ENCODE measurements at places on chromosomes 2 and 18.

GRCh38 chr2:121196849-121197155 is 88.2 kb downstream of the TFCP2L1 start:
- DNase-seq = no peak

- DNase-seq = no peak
Measured at GRCh38 chr2:71850306-71850801, 297.3 kb downstream of the CYP26B1 start.

DNA sequence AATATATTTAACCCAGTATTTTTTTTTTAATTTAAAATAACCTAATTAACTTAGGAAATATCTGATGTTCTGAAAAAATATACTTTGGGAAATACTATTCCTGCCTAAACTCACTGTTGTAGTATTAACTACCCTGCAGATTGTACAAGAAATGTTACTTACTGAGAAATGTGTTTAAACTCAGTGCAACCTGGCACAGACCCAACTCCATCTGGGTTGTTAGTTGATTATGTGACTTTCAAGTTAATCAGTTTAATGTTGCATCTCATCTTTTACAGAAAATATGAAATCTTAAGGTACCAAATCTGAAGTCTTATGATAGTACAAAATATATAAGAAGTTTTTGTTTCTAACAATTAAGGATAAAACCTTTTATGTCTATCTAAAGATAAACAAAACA is 27.3 kb downstream of the VAPA start:
- no peak for DNase-seq

DNA sequence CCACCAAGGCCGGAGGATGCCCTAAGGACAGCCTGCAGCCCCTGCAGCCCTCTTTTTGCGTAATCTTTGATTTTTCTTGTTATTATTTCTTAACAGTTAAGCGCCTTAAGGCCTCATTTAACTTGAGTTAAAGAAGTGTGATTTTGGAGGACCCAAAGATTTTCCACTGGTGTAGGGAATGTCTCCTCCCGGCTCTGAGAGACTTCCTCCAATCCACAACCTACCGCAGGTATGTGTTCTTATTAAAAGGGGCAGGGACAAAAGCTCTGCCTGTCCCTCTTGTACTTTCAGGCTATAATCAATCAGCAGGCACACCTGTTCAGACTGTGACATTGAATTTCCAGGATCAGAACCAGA is 285.1 kb downstream of the PRKCE start:
- no peak for DNase-seq

DNA sequence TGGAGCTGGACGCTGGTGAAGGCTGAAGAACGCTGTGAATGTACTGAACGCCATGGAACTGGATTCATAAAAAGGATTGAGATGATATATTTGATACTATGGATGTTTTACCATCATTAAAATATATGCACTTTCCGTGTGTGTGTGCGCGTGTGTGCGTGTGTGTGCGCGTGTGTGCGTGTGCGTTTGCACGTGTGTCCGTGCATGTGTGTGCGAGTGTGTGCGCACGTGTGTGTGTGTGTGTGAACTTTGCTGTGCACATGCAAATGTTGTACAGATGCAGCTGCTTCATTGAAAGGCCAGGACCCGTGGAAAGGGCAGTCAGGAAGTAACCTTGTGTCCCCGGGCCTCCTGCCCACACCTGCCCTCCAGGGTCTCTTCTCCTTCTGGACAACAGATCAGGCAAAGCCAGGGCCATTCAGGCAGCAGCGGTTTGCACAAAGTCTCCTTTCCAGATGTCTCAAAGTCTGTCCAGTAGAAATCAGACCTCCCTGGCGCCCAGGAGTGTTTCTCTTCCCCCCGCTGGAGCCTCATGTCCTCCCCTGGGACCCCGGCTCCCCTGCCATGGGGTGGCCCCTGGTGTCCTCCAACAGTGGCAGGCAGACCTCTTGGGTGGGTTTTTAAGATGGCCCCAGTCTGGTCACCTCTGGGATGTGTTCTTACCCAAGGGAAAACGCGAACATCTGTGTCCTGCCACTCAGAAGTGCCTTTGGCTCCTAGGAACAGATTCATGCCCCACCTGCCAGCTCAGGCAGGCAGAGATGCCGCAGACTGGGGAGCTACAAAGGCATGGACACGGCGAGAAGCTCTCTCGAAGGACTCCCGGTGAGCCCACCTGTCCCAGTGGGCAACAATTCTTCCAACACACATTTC is 86.1 kb upstream of the GPC1 start:
- no peak for DNase-seq

- peak; percentile 0 for DNase-seq
Measured at GRCh38 chr2:201363857-201364560, 6.9 kb upstream of the FLACC1 start.

DNA sequence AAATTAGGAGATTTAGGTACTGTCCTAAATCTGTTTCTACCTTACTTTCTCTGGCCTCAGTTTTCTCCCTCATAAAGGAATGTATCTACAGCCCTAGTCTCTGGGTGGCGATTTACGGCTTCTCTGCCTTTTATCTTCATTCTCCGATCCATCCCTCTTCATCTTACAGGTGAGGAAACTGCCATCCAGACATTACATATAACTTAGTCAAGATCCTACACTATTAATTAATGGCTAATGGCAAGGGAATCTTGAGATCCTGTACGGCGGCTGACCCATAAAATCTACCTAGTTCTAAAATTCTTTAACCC is 386 bp upstream of the YIPF4 start:
- no peak for DNase-seq

DNA sequence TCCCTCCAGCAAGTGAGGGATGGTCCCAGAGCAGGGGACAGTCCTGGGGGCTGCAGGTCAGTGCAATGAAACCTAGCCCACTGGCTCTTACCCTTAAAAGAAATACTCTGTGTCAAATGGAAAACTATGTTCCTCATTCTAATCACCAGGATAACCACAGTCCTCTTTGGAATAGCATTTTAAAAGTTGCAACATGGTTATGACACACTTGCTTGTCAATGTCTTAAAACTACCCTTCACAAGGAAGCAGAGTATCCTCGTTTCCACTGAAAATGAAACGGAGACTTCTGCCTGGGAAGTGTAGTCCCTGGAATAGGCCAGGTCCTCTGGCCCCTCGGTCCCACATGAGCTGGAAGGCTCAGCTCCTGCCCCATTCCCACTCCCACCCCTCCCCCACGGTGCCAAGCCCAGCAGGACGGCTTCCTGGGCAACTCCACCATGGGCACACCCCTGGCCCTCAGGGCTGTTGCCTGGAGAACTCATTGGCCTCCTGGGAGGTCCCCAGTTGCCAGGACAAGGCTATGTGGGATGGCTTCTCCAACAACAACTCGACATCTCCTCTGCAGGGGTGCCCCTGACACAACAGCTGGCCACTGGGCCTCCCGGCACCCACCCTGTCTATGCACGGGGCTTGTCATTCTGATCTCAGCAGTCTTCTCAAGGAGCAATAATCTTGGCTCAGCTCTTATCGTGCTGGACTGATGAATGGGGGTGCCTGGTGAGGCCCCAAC is 38.3 kb upstream of the ST3GAL5 start:
- DNase-seq = no peak

- DNase-seq = peak; percentile 23
Measured at GRCh38 chr2:101817481-101817880, 120.0 kb downstream of the MAP4K4 start.

DNA sequence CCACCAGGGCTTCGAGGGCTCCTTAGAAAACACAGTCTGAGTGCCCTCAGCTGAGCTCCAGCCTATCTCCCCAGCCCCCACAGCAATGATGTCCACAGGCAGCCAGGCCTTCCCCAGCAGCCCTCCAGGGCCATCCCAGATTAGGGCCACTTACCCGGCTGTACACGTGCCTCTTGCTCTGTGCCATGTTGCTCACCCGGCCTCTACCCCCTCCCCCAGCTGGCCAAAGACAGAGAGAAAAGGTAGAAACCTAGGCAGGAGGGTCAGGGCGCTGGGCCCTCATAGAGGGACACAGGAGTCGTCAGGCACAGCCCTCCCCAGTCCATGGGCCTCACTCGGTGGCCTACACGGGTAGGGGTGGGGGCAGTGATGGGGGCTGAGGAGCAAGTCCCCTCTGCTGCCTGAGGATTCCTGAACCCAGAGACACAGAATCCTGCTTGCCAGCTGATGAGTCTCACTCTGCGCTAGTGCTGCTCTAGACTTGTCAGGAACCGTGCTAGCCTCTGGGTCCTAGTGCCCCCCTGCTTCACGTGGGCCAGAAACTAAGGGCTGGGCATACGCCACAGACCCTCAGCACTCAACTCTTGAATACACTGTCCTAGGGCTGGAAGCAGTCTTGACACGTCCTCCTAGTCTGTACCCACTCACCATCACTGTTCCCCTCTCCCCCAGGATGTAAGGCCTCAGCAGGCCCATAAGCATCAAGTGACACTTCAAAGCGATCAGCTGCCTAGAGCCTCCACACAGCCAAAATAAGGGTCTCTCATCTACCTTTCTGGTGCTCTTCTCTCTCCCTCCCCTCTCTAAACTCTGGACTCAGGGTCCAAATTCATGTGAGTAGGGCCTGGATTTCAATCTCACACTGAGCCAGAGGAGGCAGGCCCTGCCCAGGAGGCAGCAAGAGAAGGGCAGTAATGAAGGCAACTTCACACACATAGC is at the start of gene DCTN1:
TSS of gene DCTN1 (minus strand) at position 461 of the 939 bp plus-strand sequence. CDS start at position 187, 274 bp downstream.
- DNase-seq = peak; percentile 55

DNA sequence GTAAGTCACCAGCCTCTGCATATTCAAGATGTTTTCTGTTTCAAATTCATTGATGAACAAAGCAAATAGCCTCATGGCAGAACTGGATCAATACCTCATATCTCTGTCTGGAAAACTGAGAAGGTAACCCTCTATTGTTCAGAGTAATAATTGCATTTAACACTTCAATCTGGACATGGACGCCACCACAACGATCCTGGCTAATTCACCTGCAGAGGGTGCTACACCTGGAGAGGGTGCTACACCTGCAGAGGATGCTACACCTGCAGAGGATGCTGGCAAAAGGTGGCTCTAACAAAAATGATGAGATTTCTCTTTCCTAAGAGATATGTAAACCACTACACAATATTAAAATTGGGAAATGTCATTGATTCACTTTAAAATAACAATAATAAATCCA is 183.1 kb upstream of the HNRNPA3 start:
- DNase-seq = no peak

GRCh38 chr2:169007941-169008340 is 23.2 kb downstream of the ABCB11 start:
- no peak for DNase-seq

GRCh38 chr2:174326161-174327020 is 8.4 kb upstream of the SP9 start:
- no peak for DNase-seq

GRCh38 chr2:3107567-3107966 is 270.1 kb downstream of the EIPR1 start:
- no peak for DNase-seq

DNA sequence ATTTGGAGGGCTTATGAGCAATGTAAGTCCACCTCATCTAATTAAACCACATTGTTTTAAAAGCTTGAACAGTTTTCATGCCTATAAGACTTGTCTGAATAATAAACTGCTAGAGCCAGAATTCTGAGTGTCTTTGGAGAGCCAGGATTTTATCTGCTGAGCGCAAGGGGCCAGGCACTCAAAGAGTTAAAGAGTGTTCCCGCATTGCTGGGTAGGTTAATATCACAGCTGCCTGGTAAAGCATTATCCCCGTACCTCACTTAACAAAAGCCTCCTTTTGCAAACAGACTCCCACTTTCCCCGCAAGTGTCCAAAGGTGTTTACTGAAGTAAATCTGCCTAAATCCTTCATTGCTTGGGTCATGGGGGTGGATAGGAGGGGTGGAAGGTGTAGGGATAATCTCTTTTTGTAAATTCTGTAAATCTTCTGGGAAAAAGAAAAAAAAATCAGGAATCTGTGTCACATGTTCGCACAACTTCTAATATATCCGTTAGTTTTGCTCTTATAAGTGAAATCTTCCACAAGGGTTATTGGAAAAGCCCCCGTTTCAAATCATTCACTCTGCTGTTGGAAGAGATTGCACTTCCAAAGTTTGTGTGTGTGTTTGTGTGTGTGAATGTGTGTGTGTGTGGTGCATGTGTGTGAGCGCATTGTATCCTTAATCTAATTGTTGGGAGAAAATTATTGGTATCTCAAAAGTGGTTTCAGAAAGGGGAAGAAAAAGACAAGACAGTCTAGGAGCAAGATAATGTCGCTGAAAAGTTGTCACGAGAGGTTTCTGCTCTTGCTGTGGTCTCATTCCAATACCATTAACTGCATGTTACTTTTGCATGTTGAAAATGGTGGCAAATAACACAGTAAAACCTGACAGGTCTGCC is 10.7 kb downstream of the ZEB2 start:
- no peak for DNase-seq

DNA sequence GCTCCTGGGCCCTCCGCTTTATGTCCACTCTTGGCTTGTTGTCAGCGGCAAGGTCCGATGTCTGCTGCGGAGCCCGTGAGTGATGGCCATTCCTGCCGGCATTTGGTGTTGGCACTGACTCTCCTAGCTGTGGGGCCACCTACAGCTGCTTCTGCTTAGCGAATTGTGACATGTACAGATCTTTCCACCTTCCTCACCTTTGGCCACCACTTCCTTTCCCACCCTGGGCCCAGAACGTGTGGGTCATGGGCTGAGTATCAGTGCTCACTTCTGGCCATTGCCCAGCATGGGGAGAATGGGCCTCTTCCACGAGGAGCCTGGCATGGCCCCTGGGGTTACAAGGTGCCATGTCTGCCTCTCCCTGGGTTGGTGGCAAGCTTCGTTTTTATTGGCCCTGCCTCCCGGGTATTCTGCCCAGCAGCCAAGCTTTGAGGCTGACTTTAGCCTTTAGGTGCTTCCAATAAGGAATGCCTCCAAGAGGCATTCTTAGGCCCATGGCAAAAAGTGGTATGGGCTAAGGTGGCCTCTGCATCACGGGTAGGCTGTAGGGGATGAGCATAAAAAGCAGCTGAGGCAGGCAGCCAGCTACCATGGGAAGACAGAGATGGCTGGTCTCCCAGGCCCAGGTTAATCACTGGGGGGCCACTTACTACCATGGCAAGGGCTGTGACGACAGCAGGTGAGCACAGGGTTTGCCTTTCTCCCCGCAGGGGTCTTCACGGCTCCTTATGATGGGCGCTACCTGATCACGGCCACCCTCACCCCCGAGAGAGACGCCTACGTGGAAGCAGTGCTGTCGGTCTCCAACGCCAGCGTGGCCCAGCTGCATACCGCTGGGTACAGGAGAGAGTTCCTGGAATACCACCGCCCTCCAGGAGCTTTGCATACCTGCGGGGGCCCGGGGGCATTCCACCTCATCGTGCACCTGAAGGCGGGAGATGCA is 65.8 kb downstream of the EMILIN2 start:
- DNase-seq = no peak

DNA sequence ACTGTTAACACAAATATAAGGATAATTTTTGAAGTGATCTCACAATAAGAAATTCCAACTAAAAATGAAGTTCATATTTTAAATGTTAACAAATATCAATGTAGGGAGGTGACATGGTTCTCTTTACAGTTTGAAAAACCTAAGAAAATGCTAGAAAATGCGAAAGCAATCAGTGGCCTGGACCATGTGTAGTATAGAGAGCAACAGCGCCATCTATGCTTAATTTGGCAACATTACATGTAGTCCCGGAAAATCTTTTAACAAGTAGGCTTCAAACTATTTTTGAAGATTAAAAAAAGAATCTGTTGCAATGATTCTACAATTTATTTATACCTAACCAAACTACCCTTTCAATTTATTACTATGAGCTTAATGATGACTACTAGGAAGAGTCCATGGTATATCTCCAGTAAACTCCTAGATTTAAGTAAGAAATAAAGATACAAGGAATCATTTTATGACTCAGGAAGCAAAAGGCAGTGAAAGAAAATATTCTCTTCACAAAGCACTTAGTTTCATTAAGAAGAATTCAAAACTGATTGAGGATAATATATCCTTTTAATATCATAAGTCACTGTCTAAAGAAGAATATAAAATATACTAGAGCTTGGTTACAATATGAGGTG is 33.3 kb downstream of the NDUFA10 start:
- no peak for DNase-seq

Measured in hippocampal formation (tissue), 2 donors.